ENCODE measurements at places on chromosomes 4 and X. TPM values are rescaled to one million over a fixed set of nuclear protein-coding genes. Genes with fewer than 3 reads are reported as not detected.

PCDH18 gene
- total RNA-seq = 35.6 TPM

RP2 gene
- total RNA-seq = 28.3 TPM

CT47B1 gene
- not detected for total RNA-seq

PPP1R3F gene
- 8.9 TPM for total RNA-seq

ATP2B3 gene
- total RNA-seq = not detected

MED28 gene
- 25.0 TPM for total RNA-seq

TBL1X gene
- total RNA-seq = 45.7 TPM

GC gene
- not detected for total RNA-seq

SPRY1 gene
- total RNA-seq = 42.2 TPM

F9 gene
- not detected for total RNA-seq

ZFYVE28 gene
- 5.7 TPM for total RNA-seq

NPY2R gene
- total RNA-seq = 0.04 TPM

Measured in H7 (cell line).